ENCODE measurements at places on chromosomes 2 and 18.

GRCh38 chr2:161436411-161436810 lies 20.3 kb downstream of the TBR1 start:
- DNase-seq: no peak

DNA sequence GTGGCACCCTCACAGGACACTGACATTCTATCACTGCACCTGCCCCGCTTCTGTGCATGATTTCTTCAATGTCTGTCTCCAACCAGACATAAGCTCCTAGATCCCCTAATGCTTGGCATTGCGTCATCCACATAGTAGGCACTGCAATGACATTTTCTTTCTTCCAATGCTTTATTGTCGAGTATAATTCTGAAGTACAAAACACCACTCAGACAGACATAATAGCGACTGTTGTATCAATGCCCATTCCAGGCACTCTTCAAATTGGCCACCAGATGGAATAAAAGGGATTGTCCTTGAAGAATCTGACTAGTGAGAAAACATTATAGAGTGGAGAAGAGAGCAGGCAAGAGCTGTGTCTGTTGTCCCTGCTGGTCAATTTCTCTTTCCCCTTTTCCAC lies 89.0 kb downstream of the LPIN1 start:
- no peak for DNase-seq

DNA sequence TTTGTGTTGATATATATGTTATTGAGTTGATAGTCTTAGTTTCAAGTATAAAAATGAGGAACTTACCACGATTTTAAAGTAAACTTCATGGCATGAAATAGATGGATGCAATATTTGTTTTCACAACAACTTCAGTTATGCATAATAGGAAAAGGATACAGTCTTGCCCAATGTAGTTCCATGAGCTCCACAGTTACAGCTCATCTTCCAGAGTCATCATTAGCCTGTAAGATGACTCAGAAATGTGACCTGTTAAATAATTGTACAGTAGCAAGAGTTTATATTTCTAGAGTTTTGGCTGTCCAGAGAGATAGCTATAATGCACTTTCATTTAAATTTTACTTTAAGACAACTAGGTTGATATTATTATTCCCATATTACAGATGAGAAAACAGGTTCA lies 80.9 kb upstream of the ARHGAP28 start:
- DNase-seq: no peak

- DNase-seq: no peak
Measured at GRCh38 chr18:67995769-67996168, 479.2 kb upstream of the DSEL start.

- DNase-seq: no peak
Measured at GRCh38 chr2:164868563-164869419, 27.2 kb upstream of the COBLL1 start.

- no peak for DNase-seq
Measured at GRCh38 chr2:9985531-9986328, 34.2 kb downstream of the GRHL1 start.

GRCh38 chr18:76490670-76491472 lies 4.2 kb downstream of the ZNF516 start:
- peak; percentile 48 for DNase-seq

DNA sequence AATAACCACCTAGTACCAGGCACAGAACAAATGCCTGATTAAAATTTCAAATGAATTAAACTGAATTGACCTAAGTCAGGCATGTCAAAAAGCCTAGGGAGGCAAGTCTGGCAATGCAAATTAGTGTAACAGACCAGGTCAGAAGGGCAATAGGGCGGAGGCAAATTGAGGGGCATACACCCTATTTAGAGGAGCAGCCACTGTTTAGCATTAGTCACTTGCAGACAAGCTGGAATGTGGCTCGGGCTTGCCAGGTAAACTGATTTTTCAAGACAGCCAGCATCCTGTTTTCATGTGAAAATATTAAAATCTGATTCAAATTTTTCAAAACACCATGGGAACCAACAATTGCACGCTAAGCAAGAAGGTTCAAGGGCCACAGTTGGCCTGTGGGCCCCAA lies 160.3 kb downstream of the EN1 start:
- DNase-seq: no peak

DNA sequence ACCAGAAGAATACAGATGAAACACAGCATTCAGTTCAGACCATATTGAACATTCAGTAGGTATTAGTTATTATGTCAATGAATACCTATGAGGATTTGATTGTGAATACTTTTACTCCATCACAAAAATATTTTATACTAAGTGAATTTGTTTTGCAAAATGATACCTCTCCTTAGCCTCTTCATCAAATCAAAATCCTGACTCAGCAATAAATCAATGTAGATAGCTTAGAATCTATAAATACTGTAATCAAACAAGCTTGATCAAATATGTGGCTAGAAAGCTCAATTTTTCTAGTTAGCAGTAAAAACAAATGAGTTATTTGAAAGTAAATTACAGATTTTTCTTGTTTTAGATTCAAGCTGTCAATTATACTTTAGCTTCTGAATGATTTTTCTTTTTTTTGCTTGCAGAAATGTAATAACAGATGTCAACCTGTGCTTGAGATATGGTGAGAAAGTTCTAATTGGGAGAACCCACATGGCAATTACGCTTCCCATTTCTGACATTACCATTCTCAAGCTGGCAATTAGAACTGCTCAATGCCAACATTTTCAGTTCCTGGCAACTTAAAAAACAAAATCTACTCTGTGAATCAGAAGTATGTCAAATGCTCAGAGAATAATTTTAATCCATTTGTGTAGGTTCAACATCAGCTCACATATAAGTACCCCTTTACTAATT lies 109.6 kb downstream of the PRELID3A start:
- DNase-seq: no peak

- no peak for DNase-seq
Measured at GRCh38 chr2:62540408-62541168, 34.6 kb upstream of the TMEM17 start.

DNA sequence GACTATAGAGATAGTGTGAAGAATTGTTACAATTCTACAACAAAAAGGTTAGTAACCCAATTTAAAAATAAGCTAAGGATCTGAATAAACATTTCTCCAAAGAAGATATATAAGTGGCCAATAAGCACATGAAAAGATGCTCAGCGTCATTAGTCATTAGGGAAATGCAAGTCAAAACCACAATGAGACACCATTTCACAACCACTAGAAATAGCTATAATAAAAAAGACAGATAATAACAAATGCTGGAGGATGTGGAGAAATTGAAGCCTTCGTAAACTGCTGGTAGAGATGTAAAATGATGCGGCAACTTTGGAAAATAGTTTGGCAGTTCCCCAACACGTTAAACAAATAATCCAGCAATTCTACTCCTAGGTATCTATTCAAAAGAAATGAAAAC lies 366.5 kb upstream of the POU3F3 start:
- no peak for DNase-seq

GRCh38 chr2:219002395-219003266 lies 9.4 kb upstream of the CRYBA2 start:
- no peak for DNase-seq

DNA sequence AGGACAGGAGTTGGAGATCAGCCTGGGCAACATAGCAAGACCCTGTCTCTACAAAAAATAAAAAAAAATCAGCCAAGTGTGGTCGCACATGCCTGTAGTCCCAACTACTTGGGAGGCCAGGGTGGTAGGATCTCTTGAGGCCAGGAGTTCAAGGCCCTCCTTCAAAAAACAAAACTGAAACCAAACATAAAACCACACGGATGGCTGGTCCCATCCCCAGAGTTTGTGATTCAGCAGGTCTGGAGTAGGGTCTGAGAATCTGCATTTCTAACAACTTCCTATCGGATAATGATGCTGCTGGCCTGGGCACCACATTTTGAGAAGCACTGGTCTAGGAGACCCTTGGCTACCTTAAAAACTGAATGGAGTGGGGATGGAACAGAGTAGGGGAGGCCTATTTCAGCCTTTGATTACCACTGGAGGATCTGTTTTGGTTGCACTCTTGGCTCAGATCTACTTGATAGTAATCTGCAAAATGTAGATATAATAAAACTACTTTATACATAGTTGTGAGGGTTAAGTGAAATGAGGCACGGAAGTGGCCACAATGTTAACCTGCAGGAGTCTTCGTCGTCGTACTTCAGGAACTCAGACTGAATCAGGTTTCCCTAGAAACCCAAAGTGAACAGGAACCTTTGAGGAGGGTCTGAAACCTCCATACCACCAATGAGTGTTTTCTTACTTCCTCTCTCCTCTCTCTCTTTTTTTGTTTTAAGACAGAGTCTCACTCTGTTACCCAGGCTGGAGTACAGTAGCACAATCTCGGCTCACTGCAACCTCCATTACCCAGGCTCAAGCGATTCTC lies 25.5 kb upstream of the NFE2L2 start:
- no peak for DNase-seq

- no peak for DNase-seq
Measured at GRCh38 chr2:177675350-177675821, 282.8 kb downstream of the AGPS start.

- DNase-seq: no peak
Measured at GRCh38 chr2:25587361-25587760, 86.0 kb downstream of the DTNB start.

GRCh38 chr2:73704285-73704684 lies 32.9 kb downstream of the TPRKB start:
- DNase-seq: no peak

DNA sequence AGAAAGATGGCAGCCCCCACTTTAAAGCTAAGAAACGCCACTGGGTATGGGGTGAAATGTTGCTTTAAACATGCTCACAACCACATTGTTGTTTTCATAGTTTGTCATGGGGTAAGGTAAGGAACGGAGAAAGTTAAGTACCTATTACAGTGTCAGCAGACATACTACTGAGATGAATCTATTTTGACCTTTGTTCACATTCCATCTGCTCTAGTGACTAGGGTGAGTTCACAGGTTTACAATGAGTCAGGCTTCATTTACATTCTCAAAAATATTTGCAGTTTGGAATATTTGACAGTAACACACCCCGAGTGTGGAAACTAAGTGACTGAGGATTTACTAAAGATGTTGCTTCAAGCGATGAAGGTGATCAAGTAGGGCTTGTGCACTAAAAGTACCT lies 428.7 kb upstream of the ACVR2A start:
- no peak for DNase-seq

- no peak for DNase-seq
Measured at GRCh38 chr2:236627841-236628240, 58.2 kb downstream of the ACKR3 start.

- no peak for DNase-seq
Measured at GRCh38 chr2:10446631-10447030, 1.5 kb downstream of the ODC1 start.

- DNase-seq: no peak
Measured at GRCh38 chr2:102422910-102423309, at the start of gene IL18RAP. Gene IL18RAP, plus strand, starts transcription at chr2:102423160. Its CDS starts 118 bp downstream, at chr2:102423278.

GRCh38 chr18:26432651-26433424 lies 115.5 kb downstream of the KCTD1 start:
- no peak for DNase-seq

GRCh38 chr18:31402026-31402373 lies 25.4 kb downstream of the DSG4 start:
- no peak for DNase-seq

- DNase-seq: no peak
Measured at GRCh38 chr2:237259201-237259600, 154.8 kb downstream of the COL6A3 start.

DNA sequence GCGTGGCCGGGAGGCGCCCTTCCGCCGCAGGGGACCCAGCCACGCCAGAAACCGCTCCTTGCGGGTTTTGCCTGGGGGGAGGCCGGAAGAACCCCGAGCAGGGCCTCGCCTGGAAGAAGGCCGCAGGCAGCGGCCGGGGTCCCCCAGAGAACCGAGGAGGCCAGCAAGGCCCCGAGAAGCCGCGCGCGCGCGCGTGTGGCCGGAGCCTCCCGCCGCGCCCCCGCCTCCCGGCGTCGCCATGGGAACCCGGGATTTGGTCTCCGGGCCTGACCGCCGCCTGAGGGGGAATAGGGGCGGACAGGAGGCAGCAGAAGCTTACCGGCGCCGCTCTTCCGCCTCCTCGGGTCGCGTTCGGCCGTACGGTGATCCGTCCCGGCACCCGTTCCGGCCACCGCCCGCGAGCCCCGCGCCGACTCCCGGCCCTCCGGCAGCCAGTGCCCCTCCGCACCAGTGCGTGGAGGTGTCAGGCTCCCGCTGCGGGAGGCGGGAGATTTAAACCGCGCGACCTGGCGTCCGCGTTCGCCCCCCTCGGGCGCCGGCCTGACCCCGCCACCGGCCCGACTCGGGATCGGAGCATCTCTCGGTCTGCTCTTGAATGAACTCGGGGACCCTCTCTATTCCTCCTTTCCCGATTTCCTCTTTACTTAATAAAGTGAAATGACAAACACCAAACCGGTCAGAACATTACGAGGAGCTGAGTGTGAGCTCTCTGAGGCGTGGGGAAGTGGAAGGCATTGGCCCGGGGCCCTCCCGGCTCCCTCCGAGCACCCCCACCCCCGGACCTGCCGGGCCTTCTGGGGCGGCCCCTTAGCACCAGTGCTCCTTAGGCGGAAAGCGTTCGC lies at the start of gene ICA1L:
Gene ICA1L (minus strand): TSS at position 467 of the 842 bp plus-strand sequence. CDS start 42,757 bp downstream, outside the sequence.
- DNase-seq: peak; percentile 39

DNA sequence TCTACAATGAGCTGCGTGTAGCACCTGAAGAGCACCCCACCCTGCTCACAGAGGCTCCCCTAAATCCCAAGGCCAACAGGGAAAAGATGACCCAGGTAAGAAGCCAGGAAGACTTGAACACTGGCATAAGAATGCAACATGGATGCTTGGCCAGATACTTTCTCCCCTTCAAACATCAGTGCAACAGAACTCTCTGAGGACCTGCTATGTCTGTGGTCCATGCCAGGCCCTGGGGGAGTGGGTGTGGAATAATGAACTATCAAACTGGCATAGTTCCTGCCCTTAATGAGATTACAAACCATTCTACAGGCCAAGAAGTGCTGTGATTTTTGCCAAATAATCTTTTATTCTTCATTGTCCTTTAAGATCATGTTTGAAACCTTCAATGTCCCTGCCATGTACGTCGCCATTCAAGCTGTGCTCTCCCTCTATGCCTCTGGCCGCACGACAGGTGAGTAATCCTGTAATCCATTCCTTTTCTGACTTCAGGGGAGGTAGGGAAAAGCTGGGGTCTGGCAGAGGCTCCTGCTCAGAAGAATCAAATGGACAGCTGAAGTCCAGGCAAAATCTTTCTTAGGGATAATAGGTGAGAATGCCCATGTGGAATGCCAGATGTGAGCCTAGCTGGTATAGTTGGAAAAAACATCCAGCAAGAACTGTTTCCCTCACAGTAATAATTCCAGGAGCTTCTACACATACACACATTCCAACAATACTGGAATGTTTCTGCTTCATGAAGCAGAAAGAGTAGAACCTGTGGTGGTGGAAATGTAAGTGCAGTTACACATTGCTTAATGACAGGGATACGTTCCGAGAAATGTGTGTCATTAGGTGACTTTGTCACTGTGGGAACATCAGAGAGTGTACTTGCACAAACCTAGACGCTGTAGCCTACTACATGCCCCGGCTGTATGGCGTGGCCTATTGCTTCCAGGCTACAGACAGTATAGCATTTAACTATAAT lies 16.2 kb downstream of the ACTG2 start:
- DNase-seq: no peak

DNA sequence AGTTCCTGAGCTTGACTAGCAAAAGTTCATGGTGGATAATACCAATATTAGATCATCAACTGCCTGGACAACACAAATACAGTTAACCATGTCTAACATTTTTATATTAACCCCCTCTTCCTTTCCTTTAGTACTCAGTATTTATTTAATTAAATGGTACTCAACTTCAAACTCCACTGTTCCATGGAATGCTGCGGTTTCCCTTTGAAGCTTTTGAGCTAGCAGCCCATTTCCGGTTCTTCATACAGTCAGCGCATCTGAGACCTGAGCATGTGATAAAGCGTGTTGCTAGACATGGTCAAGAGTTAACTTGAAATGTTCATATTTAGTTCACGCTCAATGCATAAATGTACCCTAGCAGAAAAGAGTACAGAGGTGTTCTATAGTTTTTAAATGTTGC lies 278.4 kb downstream of the ALPK2 start:
- DNase-seq: no peak

GRCh38 chr2:60710707-60711106 lies 45.4 kb upstream of the PAPOLG start:
- peak; percentile 21 for DNase-seq
